ENCODE measurements at places on chromosomes 2 and 18.

DNA sequence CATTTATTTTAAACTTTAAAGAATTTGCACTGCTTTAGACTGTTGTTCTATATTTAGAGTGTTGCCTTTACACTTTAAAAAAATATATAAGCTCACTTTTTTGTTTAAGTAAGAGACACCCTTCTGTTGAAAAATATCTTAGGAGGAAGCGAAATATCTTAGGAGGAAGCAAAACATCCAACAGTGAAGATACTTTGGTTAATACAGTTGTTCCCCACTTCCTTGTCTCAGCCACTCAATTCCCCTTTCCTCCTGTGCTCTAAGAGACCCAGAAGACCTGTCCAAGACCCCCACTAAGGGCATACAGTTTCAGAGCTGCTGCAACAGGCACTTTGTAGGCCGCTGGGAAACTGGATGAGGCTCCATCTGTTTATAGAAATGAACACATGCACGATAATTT, 5.7 kb downstream of the SERPINB8 start:
- DNase-seq, result no peak

DNA sequence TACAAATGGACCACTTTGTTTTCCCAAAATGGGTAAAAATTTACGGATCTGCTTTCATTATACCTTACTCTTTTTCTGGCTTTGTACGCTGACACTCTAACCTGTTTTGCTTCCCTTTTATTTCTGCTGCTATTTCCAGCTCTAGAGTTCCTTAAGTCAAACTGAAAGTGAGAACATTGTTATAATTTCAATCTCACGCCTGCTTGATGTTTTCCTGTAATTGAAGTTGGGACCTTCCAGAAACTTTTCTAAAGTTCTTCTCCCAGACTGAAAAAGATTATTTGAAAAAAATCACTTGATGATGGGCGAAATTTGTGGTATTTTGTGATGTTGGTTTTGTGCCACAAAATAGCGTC, 1.8 kb downstream of the GLS start:
- DNase-seq, result no peak

DNA sequence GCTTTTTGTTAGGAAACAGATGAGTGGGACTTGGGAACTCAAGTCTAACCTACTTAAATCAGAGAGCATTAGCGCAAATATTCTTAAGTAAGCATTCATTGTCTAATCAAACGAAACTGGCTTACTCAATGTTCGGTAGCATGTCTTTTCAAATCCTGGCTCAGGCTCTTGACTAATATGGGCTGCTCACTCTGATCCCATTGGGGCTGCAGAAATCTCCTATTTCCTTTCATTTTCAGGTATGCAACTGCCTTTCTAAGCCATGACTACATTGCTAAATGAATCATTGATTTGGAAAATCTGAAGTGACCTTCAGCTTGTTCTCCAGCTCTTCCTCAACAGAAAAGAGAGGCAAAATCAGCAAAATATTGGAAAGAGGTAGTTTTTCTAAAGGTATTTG, 2084.4 kb upstream of the PIK3C3 start:
- DNase-seq, result no peak

DNA sequence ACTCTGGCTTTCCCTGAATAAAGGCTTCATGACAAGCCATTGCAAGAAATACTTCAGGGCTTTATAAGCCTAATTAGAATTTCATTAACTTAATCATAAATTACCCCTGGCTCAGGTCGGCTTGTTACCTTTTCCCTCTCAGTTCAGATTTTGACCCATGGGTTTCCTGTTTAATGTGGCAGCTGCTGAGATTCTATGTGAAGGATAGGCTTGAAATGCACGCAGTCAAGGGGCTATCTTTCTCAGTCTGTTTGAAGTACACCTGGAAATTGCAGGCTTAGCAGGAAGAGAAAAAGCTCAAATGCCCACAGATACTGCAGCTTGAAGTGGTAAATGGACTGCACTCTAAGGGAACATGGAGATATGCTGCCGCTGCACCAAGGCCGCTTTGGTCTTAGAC, 49.4 kb downstream of the CAVIN2 start:
- no peak for DNase-seq

DNA sequence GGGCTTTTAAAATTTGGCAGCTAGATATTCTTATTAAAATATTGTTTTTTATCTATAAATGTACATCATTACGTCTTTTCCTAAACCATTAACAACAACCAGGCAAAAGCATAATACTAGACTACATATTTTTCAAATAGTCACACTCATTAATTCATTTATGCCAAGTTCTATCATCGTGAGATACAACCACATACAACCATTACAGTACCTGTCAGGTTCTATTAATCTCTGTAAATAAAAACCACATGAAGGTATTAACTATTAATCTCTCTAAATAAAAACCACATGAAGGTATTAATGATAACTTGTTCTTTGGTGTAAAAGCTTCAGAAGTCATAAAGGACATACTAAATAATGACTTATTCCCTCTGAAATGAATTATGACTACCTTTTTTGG, 432.7 kb downstream of the TMX3 start:
- DNase-seq, result no peak

DNA sequence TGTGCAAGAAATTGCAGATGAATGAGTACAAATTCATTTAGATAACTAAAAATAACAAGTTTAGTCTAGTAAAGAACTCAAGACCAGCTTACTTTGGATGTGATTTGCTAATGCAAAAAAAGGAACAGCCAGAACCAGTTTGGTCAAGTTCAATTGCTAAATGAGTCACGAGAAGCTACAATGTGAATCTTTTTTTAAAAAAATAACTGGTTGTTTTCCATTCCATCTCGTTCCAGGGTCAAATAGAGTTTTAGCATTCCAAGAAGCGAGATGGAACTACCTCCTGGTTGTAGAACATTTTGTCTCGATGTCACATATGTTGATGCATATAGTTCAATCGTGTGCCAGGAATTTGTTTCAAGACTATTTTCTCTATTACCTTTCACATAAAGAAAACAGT, 65.0 kb upstream of the IKZF2 start:
- DNase-seq, result no peak

- no peak for DNase-seq
Measured at GRCh38 chr2:236733156-236733555, 163.5 kb downstream of the ACKR3 start.

DNA sequence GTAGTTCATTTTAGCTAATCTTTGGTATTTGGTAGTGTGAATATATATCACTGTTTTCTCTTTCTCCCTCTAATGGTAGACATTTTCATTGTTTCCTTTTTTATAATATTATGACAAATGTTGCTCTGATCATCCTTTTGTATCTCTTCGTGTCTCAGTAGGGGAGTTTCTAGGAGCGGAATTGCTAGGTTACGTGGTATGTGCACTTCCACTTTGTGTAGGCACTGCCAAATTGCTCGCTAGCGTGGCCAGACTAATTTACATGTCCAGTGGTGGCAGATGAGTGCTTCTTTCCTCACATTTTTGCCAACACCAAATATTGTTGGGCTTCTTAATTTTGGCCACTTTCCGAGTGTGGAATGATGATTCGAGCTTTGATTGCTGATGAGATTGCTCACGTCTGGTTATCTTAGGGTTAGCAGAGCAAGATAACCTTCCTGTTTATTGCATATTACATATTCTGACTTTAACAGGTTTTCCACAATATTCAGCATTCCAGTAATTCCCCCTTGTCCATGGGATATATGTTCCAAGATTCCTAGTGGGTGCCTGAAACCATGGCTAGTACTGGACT, 30.4 kb upstream of the GREB1 start:
- DNase-seq, result no peak

DNA sequence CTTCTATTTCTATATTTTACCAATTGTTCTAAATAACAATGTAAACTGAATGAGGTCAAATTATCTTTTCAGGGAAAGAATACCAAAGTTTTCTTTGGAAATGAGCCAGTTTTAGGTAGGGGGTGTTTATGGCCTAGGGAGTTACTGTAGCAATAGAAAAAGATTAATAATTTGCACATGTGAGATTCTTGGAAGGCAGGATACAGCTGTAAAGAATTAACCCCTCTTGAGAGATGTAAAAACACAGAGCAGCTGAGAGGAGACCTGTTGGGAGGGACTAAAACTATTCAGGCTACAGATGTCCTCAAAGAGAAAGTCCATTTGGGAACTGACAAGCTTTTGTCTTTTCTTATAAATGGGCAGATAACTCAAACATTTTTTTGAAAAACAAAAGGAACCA, 182.2 kb downstream of the FIGN start:
- DNase-seq, result no peak

- DNase-seq, result no peak
Measured at GRCh38 chr2:182784777-182785176, 68.7 kb downstream of the DNAJC10 start.

DNA sequence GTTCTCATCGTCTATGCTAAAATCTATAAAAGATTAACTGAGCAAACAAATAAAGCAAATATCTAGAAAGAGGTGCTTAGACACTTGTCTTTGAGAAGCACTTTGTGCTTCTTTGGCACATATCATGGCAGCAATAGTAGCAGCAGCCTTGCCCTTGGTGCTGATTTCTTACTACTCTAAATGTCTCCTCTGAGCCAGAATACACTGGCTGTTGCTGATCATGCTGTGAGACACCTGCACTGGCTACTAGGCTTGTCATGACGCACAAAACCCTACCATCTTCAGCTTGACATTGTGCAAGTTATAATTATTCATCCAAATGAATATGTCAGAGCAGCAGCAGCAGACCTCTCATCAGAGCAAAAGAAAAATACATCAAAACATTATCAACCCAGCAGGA, 46.7 kb downstream of the FANCL start:
- DNase-seq, result no peak

DNA sequence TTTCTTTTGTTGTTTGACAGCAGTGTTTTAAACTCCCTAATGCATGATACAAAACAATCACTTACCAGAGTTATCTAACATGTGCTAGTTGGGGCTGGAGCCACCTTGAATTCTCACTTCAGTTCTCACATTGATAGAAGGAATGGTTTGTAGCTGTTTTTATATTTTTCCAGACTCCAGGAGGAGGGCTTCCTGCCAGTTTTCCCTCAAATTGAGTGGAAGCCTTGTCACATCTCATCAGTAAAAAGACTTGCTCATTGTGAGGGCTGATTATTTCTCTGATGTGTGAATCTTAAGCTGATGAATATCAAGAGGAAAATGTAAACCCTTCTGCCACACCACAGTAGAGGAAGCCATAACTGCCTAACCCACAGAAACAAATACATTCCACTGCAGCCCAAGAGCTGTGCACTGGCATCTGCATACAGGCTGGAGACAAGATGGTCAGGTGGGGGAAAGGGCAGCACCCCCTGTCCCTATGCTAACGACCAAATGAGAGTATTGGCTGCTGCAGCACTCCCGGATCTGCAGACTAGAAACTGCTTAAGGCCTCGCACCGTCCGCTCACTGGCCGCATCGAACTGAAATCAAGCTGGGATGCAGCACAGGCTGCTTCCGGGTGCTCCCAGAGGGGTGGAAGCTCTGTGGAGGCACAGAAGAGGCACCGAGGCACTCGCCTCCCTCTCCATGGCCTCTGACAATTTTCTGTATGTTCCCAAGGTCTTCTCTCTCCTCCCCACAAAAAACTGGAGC, 73.7 kb upstream of the TPO start:
- no peak for DNase-seq

DNA sequence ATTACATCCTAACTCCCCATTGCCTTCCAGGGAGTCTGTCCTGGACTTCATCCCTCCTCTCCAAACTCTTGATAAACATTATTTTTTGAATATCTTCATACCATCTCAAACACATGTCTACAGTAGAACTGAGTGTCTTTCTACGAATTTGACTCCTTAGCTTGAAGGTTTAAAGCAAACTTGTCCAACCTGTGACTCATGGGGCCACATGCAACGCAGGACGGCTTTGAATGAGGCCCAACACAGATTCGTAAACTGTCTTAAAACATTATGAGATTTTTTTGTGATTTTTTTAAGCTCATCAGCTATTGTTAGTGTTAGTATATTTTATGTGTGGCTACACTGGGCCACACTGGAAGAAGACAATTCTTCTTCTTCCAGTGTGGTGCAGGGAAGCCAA, 98.1 kb downstream of the PARD3B start:
- DNase-seq, result no peak

DNA sequence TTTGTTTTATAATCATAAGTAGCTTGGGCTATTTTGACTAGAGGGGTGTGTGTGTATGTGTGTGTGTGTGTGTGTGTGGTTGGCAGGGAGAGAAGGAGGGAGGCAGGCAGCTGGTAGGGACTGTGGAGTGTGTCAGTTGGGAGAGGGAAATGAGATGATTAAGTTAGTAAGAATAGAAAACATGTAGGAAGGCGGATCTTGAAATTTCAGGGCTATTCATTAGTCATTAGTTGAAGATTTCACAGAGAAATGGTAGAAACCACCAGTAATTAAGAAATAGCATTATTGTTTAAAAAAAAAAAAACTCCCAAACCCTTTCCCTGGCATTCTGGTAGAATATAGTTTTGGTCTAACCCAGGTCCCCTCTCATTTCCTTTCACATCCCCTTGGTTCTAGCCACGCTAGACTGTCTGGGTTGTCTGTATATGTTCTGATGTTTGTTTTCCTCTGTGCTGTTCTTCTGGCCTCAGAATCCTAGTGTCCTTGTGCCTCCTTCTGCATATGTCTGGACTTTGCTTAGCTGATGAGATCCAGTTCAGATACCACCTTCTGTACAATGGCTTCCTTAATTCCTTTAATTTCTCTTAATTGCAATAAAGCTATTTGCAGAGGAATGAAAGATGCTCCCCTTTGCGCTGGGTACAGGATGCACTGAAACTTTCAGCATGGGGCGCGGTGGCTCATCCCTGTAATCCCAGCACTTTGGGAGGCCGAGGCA, 161.6 kb downstream of the NEDD4L start:
- DNase-seq, result no peak

- no peak for DNase-seq
Measured at GRCh38 chr2:168712053-168712452, 90.4 kb upstream of the NOSTRIN start.

GRCh38 chr18:72808680-72809079, 59.1 kb downstream of the NETO1 start:
- no peak for DNase-seq

GRCh38 chr2:167832868-167833287, 414.5 kb downstream of the STK39 start:
- no peak for DNase-seq

GRCh38 chr2:127455566-127456493, 37.6 kb downstream of the PROC start:
- no peak for DNase-seq

GRCh38 chr2:203713381-203713780, 6.9 kb downstream of the CD28 start:
- DNase-seq, result no peak

- DNase-seq, result no peak
Measured at GRCh38 chr2:32067549-32067948, 4.2 kb downstream of the SPAST start.

Data from activated CD8-positive, alpha-beta memory T cell treated with anti-CD3 and anti-CD28 coated beads, Interleukin-2, amount 10 ng/mL, durations not matched to agents 7 days and 5 days (primary cell).